Stimulated activated CD4-positive, alpha-beta T cell treated with anti-CD3 and anti-CD28 coated beads, Interleukin-2, amount 100 ng/mL, for 4 hours (primary cell): ENCODE measurements at places on chromosomes 6 and 20.

- DNase-seq, result no peak
These were observed 62.4 kb downstream of the TNFRSF21 start for GRCh38 chr6:47247227-47247797.

DNA sequence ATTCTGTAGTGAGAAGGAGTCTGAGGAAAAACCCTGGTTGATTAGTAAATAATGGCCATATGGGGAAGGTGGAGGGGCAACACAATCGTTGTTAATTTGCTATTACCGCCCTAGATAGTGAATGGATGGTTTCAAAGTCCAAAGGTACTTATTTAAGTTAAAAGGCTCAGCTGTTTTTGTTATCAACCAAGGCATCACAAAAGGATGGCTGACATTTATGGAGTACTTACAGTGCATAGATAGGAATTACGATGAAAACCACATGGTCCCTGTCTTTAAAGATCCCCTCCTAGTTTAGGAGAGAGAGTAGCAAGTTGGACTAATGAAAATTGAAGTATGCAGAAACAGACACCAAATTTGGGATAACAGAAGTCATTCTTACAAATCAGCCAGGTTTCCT, 319.6 kb downstream of the CDKAL1 start:
- no peak for DNase-seq

GRCh38 chr20:10060226-10060625, 25.4 kb downstream of the ANKEF1 start:
- DNase-seq, result no peak

DNA sequence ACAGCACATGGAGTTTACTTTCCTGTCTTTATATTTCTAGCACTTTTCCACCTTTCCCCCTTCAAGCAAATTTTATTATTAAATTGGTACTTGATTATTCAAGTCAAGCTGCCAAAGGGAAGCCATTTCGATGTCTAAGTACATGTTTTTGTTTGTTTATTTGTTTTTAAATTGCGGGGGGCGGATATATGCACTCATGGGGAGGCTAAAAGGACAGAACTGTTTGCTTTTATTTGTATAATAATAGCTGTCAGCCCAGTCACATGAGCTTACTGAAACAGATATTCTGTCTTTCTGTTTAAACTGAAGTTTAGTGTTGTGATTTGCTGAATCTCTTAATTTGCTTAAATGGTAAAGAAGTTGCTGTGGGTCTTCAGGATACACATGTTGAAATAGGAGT, 49.6 kb upstream of the PLCG1 start:
- DNase-seq, result no peak

DNA sequence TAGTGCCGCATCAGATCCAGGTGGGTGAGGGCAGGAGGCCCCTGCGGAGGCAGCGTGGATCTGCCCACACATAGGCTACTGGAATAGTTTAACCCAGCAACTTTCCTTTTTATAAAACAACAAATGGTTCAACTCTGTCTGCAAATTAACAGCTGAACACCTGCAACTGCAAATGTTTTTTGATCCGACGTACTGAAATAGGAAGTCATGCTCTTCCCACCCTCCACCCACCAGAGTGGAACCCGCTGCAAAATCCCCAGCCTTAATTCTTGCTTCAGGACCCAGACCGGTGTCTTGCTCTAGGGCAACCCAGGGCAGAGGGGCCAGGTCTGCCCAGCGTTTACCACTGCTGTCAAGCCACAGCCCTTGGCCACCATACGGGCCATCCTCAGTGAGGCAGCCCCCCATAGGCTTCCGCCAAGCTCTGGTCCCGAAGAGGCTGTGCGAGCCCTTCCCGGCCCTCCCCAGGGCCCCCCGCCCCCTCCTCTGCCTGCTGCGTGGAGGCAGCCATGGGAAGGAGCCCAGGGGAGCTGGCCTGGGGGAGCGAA, 334.3 kb downstream of the ZFAND3 start:
- no peak for DNase-seq

- no peak for DNase-seq
These were observed 557.6 kb upstream of the MARCKS start for GRCh38 chr6:113299531-113299930.

DNA sequence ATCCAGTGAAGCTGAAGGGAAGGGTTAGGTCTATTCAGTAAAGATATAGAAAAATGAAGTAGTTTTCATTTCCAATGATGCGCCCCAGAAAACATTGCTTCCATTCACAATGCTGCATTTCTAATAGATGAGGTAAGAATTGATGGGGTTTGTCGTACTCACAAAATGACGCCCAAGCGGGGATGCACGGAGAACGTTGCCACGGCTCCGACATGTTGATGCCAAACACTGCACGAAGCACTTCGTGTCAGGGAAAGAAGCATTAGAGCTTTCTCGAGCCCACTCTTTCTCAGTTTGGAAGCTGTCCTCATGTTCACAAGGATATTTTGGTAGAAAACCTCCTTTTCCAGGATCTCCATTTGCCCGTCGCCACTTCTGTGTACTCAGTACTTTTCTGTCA, 21.6 kb upstream of the MAFB start:
- DNase-seq, result no peak

DNA sequence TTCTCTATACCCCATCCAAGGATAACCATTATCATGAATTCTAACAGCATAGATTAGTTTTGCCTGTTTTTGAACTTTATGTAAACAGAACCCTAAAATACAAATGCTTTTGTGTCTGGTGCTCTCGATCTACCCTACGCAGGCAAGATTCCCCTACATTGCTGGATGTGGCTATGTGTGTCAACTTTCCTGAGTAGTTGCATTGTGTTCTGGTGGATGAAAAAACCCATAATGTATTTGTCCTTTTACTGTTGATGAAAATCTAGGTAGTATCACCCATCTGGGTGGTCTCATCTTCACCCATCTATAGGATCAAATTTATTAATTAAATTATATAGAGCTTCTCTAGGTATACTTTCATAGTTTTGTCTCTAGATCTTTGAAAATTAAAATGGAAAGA, 211.7 kb downstream of the ANKRD60 start:
- DNase-seq, result no peak

DNA sequence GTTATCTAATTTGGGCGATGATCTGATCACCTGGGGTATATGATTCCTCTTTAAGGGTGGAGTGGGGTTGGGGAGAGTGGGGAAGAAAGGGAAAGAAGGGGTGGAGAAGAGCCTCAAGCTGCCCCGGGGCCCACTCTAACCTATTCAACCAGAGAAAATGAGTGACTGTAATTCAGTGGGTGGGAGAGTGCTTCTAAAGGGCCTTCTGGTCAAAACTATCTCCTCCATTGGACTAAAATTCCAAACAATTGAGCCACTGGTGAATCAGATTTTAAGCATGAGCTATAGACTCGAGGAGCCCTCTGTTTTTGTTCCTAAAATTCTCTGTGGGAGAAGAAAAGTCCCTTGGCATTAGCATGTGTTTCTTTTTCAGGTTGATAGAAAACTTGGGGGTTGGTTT, 296.8 kb downstream of the CLIC5 start:
- no peak for DNase-seq

DNA sequence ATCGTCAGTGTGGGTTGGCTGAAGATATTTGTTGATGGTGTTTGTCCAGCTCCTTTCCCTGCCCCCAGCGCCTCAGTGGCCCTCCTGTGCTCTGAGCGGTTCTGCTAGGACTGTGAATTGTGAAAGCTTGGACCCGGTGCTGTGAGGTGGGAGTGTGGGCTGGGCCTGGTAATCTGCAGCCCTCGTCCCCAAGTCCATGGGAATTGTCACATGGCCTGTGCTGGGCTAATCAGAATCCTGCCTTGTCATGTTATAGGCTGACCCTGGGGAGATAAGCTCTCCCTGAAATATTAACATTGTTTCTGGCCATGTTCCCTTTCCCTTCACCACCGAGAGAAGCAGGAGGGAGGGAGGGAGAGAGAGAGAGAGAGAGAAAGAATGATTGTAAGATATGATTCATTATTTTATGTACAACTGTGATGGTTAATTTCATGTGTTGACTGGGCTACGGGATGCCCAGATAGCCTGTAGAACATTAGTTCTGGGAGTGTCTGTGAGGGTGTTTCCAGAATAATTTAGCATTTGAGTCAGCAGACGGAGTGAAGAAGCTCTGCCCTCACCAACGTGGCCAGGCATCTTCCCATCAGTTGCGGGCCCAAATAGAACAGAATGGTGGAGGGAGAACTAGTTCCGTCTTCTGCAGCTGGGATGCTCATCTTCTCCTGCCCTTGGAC, 62.4 kb downstream of the TFAP2C start:
- no peak for DNase-seq

DNA sequence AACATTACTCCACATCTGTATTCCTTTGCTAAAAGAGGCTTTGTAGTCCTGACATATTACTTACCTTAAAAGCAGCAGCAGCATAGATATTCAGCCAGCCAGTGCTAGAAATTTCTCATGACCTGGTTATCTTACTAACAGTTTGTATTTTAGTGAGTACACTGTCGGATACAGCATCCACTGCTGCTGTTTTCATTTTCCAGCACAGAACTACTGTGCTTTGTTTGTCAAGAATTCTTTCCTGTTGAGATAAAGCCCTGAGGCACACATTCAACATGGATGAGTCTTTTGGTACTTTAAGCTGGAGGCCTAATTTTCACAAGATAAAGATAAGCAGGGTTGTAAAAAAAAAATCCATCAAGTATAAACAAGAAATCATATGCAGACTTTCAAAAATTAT, 311.2 kb upstream of the OPRM1 start:
- DNase-seq, result no peak

DNA sequence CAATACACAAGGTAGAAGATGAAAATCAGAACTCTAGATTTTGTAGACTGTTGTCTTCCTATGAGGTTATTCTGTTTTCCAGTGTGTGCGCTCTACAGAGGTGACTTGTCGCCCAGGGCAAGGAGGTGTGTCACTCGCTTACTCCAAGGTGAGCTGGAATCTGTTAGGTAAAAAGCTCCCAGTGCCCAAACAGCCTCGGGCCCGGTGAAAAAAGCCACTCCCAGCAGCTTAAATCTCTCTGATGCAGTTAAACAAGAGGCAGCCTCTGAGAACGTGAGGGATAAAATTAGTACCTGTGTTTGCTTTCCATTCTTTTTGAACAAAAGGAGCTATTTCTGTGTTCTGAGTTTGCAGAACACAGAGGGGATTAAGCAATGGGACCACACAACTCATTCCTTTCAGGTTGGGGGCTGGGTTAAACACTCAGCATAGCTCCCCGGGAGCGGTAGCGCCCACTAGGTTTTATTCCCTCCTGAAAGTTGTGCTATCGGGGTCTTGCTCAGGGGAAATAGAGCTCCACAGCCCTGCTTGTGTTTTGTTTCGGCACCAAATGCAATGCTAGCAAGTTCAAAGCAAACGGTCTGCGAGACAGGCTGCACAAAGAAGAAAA, 181.2 kb downstream of the FOXA2 start:
- no peak for DNase-seq

- no peak for DNase-seq
These were observed 82.5 kb upstream of the PTPN1 start for GRCh38 chr20:50427719-50428083.

- no peak for DNase-seq
These were observed 16.1 kb upstream of the SAMHD1 start for GRCh38 chr20:36967636-36968035.

- no peak for DNase-seq
These were observed 52.7 kb downstream of the CDH26 start for GRCh38 chr20:60010689-60011458.

GRCh38 chr6:49653942-49654341, 17.3 kb upstream of the RHAG start:
- no peak for DNase-seq

DNA sequence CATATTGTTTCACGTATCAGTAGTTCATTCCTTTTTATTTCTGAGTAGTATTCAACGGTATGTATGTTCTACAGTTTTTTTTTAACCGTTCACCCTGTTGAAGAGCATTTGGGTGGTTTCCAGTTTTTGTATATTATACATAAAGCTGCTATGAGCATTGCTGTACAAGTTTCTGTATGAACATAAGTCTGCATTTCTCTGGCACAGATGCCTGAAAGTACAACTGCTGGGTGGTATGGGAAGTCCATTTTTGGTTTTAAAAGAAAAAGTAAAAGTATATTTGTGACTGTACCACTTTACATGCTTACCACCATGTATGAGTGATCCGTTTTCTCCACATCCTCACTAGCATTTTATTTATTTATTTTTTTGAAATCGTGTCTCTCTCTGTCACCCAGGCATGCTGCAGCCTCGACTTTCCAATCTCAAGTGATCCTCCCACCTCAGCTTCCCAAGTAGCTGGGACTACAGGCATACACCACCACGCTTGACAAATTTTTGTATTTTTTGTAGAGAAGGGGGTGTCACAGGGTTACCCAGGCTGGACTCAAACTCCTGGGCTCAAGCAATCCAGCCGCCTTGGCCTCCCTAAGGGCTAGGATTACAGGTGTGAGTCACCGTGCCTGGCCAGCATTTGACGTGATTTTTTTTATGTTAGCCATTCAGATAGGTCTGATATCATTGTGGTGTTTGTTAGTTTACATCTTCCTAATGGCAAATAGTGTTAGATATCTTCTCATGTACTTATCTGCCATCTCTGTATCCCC, 11.0 kb upstream of the SIM1 start:
- DNase-seq, result no peak

DNA sequence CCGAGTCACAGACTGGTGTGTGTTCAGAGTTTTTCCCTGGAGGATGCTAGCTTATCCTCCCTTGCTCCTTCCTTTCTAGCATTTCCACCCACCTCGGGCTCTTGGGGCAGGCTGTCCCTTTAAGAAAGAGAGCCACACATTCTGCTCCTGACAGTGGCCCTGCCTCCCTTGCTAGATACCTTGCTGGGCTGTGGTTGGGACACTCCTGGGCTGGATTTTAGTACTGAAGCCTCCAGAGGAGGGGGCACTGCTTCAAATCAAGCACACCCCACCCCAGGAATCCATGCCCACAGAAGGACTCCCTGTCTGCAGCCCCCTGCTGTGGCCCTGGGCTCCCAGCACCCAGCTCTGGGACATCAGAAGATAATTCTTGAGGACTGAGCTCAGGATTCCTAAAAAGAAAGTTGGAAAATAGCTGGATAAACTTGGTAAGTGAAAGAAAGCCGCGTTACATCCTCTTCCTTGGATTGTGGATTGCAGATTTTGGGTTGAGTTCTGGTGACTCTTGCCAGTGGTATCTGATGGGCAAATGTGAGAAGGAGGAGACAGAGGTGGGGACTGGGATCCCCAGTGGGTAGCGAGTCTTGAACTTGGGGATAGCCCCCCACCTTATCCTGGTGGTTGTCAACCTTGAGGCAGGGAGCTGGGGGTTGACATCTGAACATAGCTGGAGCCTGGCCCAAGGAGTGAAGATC, 29.0 kb downstream of the DAAM2 start:
- DNase-seq, result no peak

DNA sequence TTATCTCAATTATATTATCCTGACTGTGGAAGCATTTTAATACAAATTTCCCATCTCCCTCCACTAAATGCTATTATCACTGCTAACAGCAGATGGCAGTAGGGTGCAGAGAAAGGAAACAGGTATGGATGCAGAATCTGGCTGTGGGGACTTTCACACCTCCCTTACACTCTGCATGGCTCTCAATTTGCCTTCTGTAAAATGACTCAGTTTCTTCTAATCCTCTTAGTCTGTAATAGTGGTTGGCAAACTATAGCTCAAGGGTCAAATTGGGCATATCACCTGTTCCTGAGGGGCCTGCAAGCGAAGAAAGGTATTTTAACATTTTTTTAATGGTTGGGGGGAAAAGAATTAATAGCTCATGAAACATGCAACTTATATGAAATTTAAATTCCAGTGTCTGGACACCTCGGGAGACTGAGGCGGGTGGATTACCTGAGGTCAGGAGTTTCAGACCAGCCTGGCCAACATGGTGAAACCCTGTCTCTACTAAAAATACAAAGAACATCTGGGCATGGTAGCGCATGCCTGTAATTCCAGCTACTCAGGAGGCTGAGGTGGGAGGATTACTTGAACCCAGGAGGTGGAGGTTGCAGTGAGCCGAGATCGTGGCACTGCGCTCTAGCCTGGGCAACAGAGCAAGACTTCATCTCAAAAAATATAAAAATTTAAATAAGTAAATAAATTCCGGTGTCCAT, 83.5 kb downstream of the ZMYND8 start:
- DNase-seq, result peak; percentile 49
